Stimulated activated CD4-positive, alpha-beta T cell treated with anti-CD3 and anti-CD28 coated beads, TNF-alpha, amount 100 ng/mL, for 48 hours (primary cell): ENCODE measurements at places on chromosomes 2 and 18.

DNA sequence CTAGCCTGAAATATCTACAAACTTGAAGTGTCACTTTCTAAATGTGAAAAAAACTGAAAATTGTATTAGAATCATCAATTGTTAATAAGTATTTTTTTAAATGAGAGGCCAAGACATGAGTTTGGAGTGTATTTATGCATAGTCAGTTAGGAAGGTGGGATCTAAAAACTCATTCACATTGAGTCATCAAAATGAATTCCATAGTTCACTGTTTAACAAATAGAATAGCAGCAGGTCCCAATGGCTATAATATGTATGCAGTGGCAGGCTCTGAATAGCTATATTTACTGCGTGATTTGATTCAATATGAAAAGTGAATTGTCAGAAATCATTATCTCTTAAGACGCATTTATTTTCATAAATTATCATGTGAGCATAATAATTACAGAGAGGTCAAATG is 256.1 kb downstream of the ZNF385B start:
- no peak for DNase-seq

GRCh38 chr2:63789338-63790020 is 52.2 kb upstream of the UGP2 start:
- no peak for DNase-seq

- DNase-seq: no peak
Measured at GRCh38 chr2:140747665-140748064, 1383.2 kb downstream of the LRP1B start.

GRCh38 chr2:214566457-214566856 is 155.6 kb downstream of the VWC2L start:
- no peak for DNase-seq

DNA sequence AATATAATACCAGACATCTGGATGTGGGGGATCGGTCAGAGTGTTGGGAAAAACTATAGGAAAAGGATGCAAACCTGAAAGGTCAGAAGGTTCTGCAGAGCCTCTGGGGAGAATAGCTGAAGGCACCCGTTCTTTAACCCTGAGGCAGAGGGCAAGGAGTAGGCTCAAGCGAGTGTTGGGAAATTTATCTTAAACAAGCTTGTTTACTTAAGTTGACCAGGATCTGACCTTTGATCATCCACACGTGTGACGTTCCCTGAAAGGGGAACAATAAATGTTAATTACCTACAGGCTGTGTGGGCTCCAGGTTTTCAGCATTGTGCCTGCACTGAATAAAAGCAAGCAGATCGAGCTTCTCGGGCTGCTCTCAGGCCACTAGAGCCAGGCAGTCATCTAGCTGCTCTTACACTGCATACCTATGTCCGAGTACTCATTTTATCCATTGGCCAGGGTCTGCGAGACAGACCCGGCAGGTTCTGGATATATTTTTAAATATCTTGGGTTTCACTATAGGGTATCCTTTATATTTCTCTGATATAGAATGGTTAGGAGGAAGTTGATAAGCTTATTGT is 400.6 kb upstream of the CHST9 start:
- DNase-seq: no peak

GRCh38 chr2:134154246-134154645 is 99.6 kb upstream of the MGAT5 start:
- DNase-seq: no peak

DNA sequence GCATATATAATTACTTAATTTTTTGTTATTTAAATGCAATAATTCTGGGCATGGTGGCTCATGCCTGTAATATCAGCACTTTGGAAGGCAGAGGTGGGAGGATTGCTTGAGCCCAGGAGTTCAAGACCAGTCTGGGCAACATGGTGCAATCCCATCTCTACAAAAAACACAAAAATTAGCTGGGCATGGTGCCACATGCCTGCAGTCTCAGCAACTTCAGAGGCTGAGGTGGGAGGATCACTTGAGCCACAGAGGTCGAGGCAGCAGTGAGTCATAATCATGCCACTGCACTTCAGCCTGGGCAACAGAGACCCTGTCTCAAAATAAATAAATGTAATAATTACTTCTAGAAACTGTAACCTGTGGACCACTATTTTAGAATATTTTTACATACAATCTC is 21.5 kb upstream of the TMEM87B start:
- no peak for DNase-seq

GRCh38 chr2:85839461-85839860 is 49.3 kb downstream of the ST3GAL5 start:
- no peak for DNase-seq

GRCh38 chr2:165423081-165423480 is 46.4 kb upstream of the CSRNP3 start:
- DNase-seq: no peak

GRCh38 chr2:235127931-235128330 is 176.1 kb downstream of the SH3BP4 start:
- DNase-seq: no peak

DNA sequence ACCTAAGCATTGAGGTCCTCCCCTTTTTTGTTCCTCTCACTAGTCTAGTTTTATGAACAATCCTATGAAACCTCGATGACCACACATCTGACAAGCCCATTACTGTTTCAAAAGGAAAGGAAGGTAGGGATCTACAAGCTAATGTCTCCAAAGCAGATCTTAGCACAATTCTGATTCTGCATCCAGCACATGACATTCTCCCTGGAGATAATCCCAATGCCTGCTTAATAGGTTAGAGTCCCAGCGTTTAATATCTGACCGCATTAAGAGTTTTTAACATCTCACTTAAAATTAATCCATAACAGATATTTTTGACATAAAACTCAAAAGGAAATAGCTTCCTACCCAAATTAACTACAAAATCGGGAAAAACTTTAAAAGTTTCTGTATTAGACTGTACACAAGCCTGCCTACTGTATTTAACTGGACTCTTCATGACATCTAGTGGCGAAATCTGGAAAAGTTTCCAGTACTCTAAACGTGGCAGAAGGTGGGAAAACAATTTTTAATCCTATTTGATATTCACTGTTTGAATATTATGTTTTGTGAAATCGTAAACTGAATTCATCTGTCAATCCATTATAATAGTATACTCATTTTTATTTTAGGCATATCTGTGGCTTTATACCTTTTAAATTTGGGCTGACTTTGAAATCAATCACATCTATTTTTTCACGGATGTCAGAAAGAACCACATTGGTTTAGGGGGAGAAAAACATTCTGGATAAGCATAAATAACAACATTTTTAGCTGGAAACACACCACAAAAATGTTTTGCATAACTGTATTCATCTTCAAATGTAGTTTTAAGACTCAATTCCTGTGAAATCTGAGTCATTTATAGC is 62.4 kb downstream of the TXNL1 start:
- no peak for DNase-seq

- DNase-seq: no peak
Measured at GRCh38 chr2:60446413-60447267, 106.8 kb downstream of the BCL11A start.

- no peak for DNase-seq
Measured at GRCh38 chr2:105747254-105747894, 2.7 kb downstream of the NCK2 start.

DNA sequence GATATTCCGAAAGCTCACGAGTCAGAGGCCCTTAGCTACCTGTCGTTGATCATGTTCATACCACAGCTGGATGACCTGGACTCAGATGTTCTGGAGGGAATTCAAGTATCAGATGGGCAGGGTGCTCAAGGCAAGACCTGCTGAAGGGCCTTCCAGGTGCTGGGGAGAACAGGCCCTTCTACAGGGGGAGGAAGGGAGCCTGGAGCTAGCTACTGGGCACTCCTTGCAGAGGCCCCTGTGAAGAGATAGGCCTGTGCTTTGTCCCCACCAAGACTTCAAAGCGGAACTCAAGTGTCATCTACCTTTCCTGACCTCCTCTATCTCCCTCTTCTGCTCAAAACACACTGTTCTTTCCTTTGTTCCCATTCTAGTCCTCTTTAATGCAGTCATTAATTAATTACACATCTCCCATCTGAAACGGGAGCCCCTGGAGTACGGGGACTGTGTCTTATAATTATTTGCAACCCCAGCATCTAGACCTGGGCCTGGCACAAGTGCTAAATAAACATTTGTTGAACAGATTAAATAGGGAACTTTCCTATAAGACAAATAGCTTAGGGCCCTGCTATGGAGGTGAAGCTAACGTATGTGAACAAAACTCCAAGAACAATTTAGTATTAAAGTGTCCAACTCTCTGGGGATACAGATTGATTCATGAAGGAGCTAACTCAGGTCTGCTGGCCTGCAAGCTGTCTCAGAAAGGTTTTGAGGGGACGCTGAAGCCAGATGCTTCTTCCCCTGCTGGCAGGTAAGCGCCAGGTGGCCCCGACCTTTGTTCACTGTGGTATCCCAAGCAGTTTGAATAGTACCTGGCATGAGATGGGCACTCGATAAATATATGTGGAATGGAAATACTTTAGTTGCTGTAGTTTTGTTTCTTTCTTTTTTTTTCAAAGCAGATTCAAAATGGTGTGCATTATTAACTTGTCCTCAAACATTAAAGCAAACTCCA is 22.0 kb downstream of the RHOB start:
- no peak for DNase-seq

DNA sequence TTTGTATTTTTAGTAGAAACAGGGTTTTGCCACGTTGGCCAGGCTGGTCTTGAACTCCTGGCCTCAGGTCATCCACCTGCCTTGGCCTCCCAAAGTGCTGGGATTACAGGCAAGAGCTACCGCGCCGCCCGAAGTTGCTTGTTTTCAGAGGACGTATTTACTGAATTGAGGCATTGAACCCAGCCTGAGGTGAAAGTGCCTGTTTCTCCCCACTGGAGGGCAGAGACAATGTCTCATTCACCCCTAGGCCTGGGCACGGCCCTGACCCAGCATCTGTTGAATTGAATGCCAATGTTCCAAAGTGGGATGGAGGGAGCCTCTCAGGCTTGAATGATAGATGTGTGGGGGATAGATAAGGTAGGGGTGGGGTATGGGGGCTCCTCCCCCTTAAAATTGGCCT is 4.5 kb upstream of the TMBIM1 start:
- DNase-seq: no peak

DNA sequence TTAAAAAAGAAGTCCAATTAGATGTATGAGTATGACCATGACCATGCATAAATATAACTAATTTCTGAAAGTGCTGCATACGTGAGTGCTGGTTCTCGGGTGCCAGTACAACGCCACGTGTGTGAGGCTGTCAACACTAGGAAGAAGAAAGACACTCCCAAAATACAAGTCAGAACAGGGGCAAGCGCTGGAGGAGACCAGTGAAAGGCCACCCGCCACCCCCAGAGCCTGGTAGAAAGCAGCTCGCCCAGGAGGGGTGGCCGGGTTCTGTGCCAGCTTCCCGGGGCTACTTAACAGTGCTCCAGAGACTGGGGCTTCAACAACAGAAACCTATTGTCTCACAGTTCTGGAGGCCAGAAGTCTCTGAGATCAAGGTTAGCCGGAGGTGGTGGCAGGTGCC is 147.6 kb downstream of the RTP5 start:
- DNase-seq: no peak

- no peak for DNase-seq
Measured at GRCh38 chr2:143870696-143871095, 649.2 kb downstream of the ZEB2 start.

DNA sequence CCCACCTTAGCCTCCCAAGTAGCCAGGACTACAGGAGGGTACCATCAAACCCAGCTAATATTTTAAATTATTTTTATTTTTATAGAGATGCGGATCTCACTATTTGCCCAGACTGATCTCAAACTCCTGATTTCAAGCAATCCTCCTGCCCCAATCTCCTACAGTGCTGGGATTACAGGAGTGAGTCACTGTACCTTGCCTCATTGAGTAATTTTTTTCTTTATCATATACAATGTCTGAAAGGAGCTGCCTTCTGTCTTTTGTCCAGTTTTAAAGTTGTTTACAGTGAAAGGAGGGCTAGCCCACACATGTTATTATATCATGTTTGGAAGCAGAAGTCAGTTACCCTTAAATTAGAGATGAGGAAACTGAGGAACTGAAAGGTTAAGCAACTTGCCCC is 32.5 kb downstream of the PRKRA start:
- no peak for DNase-seq

DNA sequence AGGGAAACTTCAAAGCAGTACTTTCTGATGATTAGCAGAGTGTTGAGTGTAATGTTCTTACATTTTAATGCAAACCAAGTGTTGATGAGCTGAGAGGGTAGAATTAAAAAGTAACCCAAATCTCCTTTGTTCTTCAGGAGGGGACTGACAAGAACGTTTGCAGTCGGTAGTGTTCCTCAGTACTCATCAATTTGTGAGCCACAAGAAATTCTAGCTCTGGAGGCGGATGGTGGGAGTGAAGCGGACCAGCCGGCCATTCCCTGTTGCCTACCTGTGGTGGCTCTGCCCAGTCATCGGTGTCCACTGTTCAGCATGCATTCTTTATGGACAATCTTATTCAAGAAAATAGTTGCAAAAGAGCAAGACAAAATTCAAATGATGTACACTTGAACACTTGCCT is 438.6 kb upstream of the POU3F3 start:
- no peak for DNase-seq

DNA sequence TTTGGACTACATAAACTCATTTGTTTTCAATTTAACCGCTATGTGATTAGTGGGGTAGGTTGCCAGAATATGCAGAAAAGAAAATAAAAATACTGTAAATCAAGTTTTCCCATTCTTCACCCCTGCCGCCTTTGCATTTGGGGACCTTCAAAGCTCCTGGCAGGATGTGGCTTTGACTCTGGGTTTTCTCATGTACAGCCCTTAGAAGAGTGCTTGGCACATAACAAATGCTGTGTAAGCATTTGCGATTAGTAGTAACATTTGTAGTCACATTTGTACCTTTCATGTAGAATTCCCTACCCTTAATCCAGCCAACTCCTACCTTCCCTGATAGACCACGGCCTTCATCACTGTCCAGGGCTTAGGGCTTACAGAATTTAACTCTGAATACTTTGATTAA is 262.6 kb downstream of the MREG start:
- no peak for DNase-seq

DNA sequence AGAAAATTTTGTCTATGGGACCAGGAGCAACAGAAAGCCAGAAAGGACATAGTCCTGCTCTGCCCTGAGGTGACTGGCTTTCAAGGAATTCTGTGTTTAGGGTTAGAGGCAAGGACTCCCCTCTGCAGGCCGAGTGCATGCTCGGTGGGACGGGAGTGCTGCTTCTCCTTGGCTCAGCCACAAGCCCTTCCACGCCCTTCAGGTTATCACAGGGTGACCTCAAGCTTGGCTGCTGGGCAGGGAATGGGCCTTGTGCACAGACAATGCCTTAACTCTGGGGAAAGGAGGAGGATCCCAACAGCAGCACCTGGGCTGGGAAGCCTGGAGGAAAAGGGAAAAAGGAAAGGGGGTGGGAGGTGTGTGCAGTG is 32.8 kb downstream of the FAM178B start:
- no peak for DNase-seq

- no peak for DNase-seq
Measured at GRCh38 chr2:192035731-192036442, 158.8 kb downstream of the TMEFF2 start.

GRCh38 chr2:133138693-133139092 is 429.6 kb downstream of the NCKAP5 start:
- DNase-seq: no peak

DNA sequence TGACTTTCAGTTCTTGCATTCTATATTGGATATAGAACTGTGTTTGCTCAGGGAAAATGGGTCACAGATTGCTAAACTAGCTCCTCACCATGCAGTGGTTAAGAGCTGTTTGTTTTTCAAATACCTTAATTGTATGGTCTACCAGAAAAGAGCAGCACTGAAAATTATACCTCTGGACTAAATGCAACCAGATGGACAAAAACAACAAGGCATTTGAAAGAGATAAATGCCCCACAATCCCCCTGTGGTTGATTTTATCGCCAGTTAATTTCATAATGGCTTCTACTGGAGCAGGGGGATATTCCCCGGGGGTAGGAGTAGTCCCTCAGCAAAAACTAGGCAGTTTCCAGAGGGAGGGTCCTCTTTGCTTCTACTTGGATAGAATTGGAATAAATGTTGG is 267.9 kb upstream of the TNP1 start:
- no peak for DNase-seq

- DNase-seq: peak; percentile 42
Measured at GRCh38 chr2:196259507-196260481, 88.4 kb upstream of the STK17B start.
